Astrocyte (in vitro differentiated cells and primary cell): ENCODE measurements at places on chromosomes 4 and X.

DNA sequence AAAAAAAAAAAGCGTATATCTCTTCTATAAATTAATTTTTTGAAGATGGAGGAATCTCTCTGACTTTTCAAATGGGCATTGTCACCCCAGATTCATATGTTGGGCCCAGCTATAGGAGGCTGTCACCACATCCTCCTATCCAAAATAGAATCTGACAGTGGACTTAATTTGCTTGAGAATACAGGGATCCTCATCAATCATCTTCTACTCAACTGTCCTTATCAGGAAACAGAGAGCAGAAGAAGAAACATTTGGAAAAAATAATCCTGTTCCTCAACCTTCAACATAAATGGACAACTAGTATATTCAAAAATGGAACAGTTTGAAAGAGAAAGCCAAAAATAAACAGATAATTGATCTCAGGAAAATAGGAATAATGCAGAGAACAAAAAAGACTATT is 725.4 kb upstream of the INTU start:
- no peak for DNase-seq

- DNase-seq, result no peak
These were observed 38.2 kb downstream of the METTL14 start for GRCh38 chr4:118723369-118723768.

GRCh38 chr4:158484173-158484885 is 37.4 kb upstream of the RXFP1 start:
- DNase-seq, result peak; percentile 52

DNA sequence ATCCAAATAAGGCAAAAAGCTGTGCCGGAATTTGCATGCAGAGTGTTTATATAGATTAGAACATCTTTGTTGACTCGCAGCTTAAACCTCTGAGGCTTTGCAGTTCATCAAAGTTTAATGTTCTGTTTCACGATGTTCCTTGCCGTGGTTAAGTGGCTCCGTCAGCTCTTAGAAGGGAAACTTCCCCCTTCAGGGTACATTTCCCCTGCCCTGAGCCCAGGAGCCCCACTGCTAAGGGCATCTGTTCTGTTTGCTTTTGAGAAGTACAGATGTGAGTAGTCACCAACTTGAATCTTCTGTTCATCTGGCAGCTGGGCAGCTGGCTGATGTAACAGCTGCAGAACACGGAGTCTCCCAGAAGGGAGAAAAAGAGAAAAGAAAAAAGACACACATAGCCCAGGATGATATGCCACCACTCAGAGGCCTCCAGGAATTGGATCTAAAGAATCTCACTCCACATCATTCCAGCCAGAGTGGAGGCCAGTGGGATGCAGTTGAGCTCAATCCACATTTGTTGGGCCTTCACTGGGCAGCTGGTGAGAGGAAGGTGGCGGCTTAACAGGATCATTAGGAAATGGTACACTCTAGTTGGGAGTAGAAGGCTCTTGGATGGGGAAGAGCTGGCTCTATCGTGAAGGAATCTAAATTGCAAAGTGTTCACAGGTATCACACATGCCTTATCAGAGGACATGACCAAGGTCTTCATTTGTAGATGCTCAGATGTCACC is 178.7 kb upstream of the RBPJ start:
- DNase-seq, result no peak

GRCh38 chrX:1537031-1537715 is at the start of gene P2RY8:
Gene P2RY8, minus strand, starts transcription at chrX:1537185. Its CDS starts 70,627 bp downstream, at chrX:1466558.
- DNase-seq, result no peak

DNA sequence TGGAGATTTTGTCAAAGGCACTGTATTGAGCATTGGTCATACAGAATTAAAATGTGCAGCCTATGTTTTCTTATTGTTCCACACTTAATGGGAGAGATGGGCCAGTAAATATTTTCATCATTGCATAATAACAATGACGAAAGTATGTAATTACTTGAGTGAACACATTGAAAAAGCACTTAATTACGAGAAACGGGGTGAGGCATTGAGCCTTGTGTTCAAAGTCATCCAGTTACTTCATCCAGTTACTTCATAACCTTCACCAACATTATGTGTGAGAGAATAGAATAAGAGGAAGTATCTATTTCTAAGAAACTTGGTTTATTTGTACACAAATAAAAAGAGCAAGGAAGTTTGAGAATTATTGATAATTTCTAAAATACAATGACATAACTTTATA is 1427.0 kb downstream of the ADGRL3 start:
- no peak for DNase-seq

- no peak for DNase-seq
These were observed 432.3 kb downstream of the GALNTL6 start for GRCh38 chr4:172245516-172245915.

- no peak for DNase-seq
These were observed 114.0 kb upstream of the LNX1 start for GRCh38 chr4:53705151-53705764.

DNA sequence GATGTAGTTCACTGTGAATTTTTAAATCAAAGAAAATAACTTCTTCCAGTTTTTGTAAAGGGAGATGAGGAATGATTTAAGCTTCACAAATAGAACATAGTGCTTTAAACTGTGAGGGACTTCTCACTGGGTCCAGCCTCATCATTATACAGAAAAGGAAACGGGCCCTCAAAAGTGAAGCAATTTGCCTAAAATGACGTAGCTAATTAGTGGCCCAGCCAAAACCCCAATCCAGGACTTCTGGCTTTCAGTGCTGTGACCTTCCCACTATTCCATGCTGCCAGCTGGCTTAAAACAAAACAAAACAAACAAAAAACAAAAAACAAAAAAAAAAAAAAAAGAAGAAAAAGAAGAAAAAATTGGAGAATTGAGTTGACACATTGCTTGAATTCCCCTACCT is 45.0 kb upstream of the STOX2 start:
- no peak for DNase-seq

DNA sequence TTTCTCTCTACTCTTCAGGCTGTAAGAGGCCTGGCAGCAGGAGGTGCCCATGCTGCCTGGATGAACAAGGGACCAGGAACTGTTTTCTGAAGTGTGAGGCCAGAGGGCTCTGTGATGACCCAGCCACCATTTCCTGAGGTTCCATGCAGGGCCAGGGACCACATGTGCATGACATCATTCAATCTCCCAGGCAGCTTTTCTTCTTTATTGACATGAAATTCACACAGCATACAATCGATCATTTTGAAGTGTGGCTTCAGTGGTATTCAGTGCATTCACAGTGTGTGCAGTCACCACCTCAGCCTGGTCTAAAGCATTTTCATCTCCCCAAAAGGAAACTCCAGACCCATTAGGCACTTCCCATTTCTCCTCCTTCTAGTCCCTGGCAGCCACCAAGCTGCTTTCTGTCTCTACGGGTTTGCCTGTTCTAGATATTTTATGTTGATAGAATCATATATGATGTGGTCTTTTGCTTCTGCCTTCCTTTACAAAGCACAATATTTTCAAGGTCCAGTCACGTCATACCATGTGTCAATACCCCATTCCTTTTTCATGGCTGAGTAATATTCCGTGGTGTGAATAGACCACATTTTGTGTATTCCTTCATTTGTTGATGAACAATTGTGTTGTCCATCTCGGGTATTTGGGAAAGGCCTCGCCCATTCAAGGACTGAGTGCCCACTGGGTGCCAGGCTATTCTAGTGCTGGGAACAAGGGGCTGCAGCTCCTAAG is 93.1 kb downstream of the PSAPL1 start:
- DNase-seq, result peak; percentile 95

DNA sequence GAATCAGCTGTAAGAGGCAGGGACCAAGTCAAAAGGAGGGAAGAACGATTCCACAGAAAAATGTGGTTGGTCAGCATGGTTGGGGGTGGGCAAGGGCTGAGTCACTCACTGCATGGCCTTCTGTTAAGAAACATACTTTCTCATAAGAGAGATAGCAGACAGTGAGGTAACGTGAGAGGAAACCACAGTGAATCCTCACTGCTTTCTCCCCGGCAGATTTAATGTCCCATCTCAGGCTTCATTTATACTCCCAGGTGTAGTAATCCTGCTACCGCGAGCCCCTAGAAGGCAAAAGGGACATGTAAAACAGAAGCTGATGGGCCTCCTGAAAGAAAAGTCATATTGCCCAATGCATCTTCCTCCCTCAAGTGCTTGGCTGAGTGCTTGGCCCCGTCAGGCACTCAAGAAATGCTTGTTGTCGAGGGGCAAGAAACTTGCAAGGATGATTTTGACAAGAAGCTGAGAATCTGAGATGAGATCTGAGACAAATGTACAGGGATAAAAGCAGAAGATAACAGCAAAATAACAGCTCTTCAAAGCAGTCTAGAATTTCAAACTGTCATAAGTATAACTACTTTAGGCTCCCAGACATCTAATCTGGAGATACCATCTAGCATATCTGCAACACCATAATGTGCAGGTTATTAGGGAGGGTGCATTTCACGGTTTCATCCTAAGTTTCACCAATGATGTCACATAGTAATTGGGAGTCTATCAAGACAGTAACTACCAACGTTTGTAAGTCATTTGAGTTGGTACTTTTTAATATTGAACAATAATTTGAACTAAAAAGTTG is 40.2 kb downstream of the SH3KBP1 start:
- peak; percentile 84 for DNase-seq

DNA sequence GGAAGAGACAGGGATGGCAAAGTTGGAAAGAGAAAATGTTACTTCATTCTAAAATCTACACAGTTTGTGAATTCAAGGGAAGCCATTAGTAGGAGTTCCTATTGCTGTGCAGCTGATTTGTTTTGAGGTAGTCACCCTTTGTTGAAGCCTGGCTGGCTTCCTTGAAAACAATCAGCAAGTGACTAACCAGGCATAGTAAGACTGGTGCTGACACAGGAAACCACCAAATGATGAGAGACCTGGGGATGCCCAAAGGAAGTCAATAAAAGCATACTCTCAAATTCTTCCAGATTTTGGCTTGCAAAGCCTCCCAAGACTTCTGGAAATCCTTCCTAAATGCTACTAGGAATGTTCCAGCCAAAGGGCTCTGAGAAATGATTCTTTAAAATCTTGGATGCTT is 23.9 kb upstream of the PRDM8 start:
- peak; percentile 84 for DNase-seq

DNA sequence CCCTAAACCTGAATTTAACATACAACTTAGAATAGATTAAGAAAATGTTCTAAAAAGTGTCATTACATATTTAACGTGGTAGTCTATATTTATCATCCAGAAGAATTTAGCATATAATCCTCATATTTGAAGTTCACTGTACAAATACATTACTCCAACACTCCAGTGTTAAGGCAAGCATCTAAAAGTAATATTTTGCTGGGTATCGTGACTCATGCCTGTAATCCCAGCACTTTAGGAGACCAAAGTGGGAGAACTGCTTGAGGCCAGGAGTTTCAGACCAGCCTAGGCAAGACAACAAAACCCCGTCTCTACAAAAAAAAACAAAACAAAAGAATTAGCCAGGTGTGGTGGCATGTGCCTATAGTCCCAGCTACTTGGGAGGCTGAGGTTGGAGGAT is 24.8 kb downstream of the LRBA start:
- no peak for DNase-seq

DNA sequence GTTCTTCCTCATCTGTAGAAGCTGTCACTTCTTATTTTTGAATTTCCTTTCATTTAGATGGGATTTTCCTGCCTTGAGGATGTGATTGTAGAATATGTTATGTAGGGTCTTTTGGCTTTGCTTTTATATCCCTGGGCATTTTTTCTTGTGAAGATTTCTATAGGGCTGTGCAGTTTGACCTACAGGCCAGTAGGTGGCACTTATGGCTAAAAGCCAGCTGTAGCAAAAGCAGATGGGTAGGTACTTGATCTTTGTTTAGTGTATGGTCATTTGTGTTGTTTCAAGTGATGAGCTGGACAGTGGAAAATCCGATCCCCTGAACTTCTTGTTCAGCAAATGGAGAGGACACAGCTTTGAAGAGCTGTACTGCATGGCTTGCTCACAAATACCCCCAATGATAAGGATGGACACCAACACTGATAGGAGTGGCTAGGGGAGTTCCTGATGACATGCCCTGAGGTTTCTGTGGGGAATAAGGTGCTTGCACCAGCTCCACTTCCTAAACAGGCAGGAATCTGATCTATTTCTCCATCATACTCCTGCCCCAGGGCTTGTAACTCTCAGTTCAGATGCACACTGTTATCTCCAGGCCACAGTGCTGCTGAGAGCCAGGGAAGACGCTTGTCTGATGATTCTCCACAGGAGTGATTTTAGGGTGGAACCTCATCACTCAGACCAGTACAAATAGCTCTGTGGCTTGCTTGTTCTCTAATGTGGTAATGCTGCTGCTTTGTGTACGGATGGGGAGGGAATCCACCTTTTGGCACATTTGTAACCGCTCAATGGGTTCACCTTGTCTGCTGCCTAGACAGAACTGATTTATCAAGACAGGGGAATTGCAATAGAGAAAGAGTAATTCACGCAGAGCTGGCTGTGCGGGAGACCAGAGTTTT is 417.1 kb upstream of the MAGEB16 start:
- no peak for DNase-seq

DNA sequence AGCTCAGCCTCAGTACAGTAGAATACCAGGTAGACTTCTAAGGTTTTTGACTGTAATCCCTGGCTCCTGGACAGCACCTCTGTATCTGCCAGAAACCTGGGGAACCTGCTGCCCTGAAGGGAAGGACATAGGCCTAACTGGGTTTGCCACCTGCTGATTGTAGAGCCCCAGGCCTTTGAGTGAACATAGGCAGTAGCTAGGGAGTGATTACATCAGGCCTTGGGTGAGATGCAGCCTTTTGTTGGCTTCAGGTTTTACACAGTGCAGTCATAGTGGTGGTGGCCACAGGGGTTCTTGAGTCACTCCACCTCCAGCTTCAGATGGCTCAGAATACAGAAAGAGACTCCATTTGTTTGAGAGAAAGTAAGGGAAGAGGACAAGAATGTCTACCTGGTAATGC is 19.3 kb downstream of the IQCM start:
- no peak for DNase-seq

GRCh38 chr4:188992706-188993105 is 853.5 kb downstream of the TRIML1 start:
- DNase-seq, result no peak

DNA sequence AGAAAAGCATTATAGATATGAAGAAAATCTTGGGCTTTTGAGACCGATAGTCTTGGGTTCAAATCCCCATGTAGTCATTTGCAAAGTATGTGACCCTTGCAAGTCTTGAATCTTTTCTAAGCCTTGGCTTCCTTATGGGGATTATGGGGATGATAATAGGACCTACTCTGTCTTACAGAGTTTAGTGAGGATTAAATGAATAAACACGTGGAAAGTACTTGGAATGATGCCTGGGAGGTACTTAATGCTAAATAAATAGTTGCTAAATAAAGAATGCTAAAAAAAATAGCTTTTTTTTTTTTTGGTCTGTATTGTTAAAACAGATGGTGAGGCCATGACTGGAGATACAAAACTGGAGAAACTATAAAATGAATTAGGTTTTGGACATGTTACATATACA is 292.7 kb downstream of the GPAT3 start:
- DNase-seq, result no peak
